Neural progenitor cell (in vitro differentiated cells): ENCODE measurements at places on chromosomes 11 and 22.

GRCh38 chr11:104918113-104918824, 20.0 kb upstream of the CASP12 start:
- DNase-seq, result no peak

DNA sequence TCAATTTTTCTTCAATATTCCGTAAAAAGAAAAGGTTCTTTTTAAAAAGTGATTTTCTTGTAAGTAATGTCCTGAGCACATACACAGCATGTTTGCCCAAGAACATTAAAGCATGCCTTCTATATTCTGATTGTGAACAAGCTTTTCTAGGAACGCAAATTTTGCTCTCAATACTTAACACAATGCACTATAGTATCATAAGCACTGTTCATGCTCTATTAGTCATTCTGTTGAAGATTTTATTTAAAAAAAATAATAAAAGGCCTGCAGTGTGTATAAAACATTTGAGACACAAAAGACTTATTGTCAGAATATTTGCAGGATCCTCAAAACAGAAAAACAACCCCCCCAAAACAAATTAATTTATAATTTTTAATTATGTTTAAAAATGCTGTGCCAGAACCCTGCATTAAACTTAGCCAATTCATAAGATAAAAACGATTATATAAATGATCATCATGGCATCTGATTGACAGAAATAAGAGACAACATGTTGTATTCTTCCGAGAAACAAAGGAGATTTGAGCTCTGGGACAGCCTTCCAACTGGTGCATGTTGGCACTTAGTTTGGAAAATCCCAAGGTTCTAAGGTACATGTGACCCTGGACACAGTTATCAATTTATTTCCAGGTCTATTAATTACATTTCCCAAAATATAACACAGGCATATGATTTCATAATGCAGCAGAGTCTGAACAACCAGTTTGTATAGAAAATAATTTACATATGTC, 13.1 kb downstream of the MTMR2 start:
- no peak for DNase-seq

DNA sequence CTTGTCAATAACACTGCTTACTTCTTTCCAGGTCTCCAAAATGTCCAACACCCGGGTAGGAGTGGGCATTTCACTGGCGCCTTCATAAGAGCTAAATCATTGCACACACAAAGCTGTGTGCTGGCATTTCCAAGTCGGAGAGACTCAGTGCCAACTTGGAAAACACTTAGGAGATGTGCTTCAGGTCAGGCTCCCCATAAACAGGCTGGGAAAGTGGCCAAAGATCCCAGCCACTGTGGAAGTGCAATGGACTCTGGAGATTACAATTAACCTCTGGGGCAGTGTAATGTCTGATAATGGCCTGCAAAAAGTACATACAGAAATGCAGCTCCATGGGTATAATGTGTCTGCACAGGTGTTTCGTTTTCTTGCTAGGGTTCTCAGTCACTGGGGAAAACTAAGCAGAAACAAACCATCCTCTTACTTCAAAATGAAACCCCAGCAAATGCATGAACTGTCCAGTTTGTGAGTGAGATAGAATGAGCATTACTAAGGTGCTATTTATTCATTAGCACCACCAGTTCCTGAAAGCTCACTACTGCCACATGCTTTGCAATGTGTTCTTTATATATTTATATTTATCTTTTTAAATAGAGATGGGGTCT, 79.0 kb downstream of the ABTB2 start:
- no peak for DNase-seq

DNA sequence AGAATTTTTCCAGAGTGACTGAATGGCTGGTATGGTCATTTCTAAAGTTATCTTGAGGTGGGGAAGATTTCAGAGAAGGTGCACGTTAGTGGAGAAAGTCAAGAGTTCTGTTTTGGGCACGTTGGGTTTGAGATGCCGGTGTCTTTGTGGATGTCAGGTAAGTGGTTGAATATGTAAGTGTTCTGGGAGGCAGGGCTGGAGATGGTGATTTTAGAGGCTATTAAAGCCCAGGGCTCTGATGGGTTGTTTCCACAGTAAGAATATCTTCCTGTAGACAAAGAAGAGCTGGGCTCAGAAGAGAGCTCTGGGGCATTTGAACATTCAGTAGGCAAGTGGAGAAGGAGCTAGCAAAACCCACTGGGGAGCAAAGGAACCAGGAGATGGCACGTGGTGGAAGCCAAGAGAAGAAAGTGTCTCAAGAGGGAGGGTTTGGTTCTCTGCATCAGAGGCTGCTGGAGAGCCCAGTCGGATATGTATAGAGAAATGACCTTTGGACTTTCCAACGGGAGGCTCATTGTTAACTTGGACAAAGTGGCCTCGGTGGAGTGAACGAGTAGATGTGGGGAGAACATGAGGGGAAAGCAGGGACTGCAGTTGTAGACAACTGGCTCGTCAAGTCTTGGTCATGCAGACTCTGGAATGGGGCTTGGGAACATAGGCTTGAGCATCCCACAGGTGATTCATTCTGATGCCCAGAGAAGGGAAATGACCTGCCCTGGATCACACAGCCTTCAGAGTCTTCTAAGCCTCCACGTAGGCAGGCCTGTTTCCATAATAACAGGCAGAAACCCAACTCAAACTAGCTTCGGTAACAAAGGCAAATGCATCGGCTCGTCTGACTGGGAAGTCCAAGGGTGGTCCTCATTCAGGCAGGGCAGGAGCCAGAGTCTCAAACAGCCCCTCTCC, 98.4 kb upstream of the PARVA start:
- DNase-seq, result no peak

- DNase-seq, result no peak
Observed at GRCh38 chr11:59875856-59876519, 2.6 kb upstream of the OOSP3 start.

DNA sequence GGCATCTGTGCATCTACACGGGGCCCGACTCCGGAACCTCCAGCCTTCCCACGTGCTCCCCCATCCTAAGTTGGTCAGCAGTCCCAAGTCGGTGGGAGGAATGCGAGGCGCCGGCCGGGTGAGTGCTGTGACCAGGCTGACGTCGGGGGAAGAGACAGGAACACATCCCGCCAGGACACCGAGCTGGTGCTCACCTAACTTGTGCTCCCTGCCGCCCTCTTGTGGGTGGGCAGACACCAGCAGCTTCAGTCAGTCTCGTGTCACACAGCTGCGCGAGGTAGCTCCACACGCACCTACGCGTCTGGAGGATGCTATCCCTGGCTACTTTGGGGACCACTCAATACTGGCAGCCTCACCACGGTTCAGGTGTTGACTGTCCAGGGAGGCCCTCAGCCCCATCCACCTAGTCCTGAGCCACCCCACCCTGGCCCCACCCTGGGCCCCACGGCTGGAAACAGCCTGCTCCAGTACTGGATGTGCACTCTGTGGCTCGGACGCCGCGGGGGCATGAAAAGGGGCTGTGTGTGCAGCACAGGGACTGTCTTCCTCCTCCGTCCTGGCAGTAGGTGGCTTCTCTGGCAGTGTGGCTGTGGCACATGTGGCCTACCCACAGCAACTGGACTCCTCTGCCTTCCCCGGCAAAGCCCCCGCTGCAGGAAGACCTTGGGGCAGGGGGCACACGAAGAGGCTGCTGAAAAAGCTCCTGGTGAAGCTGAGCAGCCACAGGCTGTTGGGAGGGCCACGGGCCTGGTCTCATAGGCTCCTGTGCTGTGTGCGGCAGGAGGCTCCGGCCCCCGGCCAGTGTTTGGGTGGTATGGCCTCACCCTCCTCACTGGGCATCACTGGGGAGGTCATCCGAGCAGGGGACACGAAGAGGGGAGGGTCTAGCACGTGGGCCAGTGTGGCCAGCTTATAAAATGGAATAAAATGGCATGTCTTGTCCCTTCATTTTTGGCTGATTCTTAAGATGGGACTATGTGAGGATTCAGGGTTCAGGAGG, 11.2 kb upstream of the BID start:
- DNase-seq, result peak; percentile 50

- DNase-seq, result no peak
Observed at GRCh38 chr11:131195661-131196517, 174.5 kb upstream of the NTM start.

DNA sequence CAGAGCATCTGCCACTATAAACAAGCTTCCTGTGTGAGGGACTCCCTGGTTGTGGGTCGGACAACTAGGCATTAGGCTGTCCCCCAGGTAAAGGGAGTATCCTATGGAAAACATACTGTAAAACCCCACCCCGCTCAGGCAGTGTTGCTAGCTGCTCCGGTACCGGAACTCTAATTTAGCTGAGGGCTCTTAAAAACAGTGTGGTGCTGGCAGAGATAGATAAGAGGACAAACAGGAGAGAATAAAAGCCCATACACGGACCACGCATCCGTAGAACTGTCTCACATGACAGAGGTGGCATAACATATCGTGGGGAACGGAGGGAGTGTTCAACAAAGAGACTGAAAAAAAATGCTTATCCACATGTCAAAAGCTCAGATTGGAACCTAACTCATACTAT, 3.4 kb upstream of the MOGAT2 start:
- DNase-seq, result no peak

GRCh38 chr22:44309137-44309536, 3.6 kb downstream of the SHISAL1 start:
- DNase-seq, result no peak

DNA sequence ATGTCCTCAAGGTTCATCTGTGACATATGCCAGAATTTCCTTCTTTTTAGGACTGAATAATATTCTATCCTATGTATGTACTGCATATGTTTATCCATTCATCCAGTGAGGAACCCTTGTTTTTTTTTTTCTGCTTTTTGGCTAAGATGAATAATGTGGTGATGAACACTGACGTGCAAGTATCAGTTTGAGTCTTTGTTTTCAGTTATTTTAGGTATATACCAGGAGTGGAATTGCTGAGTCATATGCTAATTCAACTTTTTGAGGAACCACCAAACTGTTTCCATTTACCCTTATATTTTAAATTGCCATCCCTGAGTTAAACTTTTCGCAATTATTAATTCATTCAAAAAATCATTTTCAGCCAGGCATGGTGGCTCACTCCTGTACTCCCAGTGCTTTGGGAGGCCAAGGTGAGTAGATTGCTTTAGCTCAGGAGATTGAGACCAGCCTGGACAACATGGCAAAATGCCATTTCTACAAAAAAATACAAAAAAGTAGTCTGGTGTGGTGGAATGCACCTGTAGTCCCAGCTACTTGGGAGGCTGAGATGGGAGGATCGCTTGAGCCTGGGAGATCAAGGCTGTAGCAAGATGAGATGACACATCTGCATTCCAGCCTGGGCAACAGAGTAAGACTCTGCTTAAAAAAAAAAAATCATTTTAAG, 64.2 kb downstream of the MICAL2 start:
- DNase-seq, result no peak

DNA sequence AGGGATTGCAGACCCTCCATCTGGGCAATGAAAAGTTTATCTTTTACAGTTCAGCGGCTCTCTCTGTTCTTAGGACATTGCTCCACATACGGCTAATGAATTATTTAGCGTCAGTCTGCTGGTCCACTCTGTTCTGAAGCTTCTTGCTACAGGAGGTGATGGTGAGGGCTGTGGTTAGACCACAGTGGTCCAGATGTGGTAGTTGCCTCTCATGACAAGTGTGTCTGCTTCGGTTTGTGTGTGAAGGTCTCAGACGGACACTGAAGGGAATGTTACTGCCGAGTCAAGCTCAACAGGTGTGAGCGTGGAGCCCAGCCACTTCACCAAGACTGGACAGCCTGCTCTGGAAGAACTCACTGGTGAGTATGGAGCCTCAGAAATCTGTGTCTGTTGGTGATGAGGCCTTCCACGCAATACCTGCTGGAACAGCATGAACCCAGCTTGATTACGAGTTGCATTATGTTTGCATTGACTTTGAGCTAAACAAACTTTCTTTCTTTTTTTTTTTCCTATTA, 220.8 kb downstream of the DBX1 start:
- no peak for DNase-seq
